Endodermal cell (in vitro differentiated cells): ENCODE measurements at places on chromosomes 4 and X. TPM values are rescaled to one million over a fixed set of nuclear protein-coding genes. Genes with fewer than 3 reads are reported as not detected.

The SEL1L3 gene
- total RNA-seq = 13.8 and 14.9 TPM in 2 replicates

The PCYT1B gene
- total RNA-seq = 16.0 and 19.2 TPM in 2 replicates

The ADH1B gene
- total RNA-seq = not detected in 2 replicates

The PLXNB3 gene
- total RNA-seq = 0.29 and 1.1 TPM in 2 replicates

DNA sequence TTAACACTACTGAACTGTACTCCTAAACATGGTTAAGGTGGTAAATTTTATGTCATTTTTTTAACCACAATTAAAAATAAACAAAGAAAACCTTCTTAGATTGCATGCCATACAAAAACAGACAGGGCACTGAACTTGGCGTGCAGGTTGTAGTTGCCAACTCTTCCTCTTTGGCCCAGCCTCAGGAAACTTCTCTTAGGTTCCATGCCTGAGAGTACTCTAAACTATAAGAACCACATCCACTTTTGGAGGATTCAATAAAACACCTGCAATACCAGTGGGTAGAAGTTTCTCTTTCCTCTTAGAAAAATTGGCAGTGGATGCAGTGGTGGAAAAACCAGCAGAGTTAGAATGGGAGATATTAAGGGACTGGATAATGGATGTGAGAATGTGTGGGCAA lies 103.4 kb downstream of the LUZP4 start:
- no peak overlapping the region for H3K27ac ChIP-seq
- no peaks in the 10 kb centered on the region for H3K4me1 ChIP-seq
- no peak for DNase-seq
- H3K36me3 ChIP-seq = no peaks in the 10 kb centered on the region
- no peak overlapping the region for H3K4me3 ChIP-seq

DNA sequence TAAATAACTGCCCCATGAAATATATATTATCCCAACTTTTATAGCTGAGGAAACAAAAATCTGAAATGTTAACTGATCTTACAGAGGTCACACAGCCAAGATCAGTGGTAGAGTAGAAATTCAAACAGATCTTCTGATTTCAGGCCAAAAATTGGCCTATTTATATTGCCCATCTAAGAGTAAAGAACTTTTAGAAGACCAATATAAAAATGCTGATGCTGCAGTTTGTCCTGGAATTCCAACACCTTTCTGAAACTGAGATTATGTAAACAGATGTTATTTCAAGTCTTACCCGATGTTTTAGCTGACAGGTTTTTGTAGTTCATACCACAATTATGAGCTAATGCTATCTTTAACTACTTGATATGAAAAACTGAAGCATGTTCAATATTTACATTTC lies 51.1 kb downstream of the SPANXN3 start:
- no peaks in the 10 kb centered on the region for H3K4me1 ChIP-seq
- DNase-seq = no peak
- no peaks in the 10 kb centered on the region for H3K27me3 ChIP-seq

DNA sequence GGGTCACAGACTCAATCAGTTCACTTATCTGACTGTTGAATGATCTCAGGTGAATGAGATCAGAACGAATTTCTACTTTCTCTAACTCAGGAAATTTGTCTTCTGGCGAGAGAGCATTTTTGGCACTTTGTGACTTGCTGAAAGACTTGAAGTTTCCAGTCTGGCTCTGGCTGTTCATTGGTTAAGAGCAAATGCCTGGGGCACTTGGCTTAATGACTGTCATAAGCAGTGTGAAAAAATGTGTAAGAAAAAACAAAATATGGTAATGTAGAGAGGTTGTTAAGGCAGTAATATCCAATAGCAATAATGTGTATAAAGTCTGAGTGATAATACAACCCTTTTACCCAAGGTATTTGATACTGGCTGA lies 71.3 kb upstream of the PGRMC2 start:
- H3K36me3 ChIP-seq = no peaks in the 10 kb centered on the region
- H3K27me3 ChIP-seq = no peaks in the 10 kb centered on the region
- peaks cover 4% of the 10 kb centered on the region for H3K4me1 ChIP-seq
- no peak overlapping the region for H3K4me3 ChIP-seq

DNA sequence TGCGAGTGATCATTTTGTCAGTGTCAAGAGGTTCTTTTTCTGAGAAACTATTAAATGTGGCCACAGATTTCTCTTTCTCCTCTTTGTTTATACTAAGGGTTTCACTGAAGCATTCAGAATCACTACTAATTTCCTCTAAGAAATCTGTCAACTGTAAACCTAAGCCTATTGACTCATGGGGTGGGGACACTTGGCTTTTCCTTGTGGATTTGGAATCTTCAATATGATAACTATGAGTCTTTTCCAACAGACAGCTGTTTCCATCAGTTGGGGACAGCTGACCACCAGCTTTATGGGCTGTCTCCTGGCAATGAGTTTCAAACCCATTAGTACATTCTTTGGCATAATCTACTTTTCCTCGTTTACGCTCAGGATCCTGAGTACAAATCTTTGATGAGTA lies 13.8 kb downstream of the PGRMC1 start:
- H3K4me1 ChIP-seq = no peaks in the 10 kb centered on the region
- peaks cover 16% of the 10 kb centered on the region for H3K36me3 ChIP-seq
- no peak overlapping the region for H3K4me3 ChIP-seq
- H3K27ac ChIP-seq = no peak overlapping the region
- no peaks in the 10 kb centered on the region for H3K27me3 ChIP-seq

DNA sequence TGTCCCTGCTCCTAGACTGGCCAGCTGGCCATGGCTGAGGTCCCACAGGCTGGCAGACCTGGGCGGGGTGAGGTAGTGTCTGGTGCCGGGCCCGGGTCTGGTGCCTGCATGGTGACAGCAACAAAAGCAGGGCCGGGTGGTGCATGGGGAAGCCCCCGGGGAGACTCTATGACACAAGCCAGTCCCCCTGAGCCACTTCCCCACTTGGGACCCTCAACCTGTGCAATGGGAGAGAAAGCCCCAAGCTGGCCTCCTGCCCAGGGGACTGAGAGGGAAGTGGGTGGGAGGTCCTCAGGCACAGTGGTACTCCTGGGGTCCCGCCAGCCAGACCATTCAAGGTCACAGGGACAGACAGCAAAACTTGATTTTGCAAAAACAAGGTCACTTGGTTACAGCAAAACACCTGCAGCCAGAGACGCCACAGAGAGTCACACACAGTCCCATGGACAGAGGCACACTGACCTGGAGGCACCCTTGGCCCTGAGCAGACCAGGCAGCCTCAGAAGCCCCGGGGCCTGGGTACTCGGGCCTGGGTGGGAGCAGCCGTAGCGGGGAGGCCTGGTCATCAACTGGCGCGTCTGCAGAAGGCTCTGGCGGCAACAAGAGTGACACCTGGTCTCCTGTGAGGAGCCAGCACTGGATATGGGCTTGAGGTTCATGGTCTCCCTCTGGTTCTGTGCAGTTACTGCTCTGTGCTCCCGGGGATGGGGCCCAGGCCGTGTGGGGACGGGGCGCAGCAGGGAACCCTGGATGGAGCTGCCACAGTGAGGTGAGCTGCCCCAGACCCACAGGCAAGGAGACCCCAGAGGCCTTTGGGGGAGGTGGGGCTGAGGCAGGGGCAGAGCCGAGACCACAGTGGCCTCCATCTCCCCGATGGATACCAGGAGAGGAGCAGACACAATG lies 60.6 kb downstream of the HTRA3 start:
- H3K4me3 ChIP-seq = no peak overlapping the region
- no peaks in the 10 kb centered on the region for H3K36me3 ChIP-seq
- H3K27ac ChIP-seq = no peak overlapping the region
- no peaks in the 10 kb centered on the region for H3K27me3 ChIP-seq
- no peaks in the 10 kb centered on the region for H3K4me1 ChIP-seq

DNA sequence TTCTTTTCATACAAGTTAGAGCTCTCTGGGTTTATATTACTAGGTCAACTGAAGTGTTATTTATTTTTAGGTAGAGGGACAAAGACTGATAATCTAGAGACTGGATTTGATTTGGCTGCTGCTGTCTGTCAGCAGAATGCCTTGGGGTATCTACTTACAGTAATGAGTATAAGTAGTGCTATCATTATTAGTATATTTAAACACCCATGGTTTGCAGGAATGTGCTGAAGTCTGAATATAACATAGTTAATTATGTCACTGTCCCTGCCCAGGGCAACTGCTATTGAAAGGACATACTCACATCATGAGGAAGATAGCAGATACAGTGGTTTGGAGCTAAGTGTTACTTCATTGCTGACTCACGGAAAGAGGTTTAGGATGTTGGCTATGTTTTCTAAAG lies 76.2 kb downstream of the PRRG1 start:
- no peak overlapping the region for H3K27ac ChIP-seq
- H3K4me3 ChIP-seq = no peak overlapping the region
- DNase-seq = no peak
- no peaks in the 10 kb centered on the region for H3K27me3 ChIP-seq
- H3K36me3 ChIP-seq = no peaks in the 10 kb centered on the region

DNA sequence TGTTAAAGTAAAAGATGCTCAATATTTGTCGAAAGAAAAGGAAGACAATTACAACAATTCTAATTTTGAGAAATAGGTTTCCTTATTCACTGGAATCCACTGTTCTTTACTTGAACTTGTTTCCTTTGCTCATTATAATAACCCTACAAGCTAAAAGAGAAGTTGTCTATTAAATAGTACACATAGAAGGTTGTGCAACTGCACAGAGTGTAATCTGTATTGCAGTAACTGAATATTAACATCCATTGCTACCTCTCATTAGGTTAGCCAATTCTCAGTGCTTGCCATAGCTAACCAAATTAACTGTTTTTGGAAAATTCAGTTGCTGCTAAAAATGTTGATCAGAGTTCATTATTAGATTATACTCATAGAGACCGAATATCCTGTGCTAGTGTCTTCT lies 120.0 kb downstream of the PDLIM5 start:
- H3K4me3 ChIP-seq = no peak overlapping the region
- DNase-seq = no peak
- H3K36me3 ChIP-seq = peaks cover 24% of the 10 kb centered on the region
- no peak overlapping the region for H3K27ac ChIP-seq
- H3K4me1 ChIP-seq = peaks cover 3% of the 10 kb centered on the region

DNA sequence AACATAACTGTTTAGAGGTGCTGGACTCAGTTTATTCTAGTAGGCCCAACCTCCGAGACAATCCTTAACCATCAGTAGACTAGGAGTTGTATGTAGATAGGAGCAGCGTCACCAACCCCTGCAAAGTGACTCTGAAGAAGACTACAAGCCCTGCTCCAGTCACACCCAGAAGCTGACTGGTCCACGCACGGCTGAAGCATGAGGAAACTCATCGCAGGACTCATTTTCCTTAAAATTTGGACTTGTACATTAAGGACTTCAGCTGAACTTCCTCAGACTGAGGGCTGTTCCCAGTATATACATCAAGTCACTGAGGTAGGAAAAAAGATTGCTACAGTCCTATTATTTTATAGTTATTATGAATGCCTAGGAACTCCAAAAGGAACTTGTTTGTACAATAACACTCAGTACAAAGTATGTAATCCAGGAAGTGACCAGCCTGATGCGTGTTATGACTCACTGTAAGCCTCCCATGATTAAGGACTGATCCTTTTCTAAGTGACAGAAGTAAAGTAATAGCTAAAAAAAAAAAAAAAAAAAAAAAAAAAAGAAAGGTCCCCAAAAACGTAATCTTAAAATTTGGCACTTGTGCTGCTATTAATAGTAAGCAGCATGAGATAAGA lies 41.6 kb upstream of the UGT2B7 start:
- no peaks in the 10 kb centered on the region for H3K36me3 ChIP-seq
- no peak overlapping the region for H3K27ac ChIP-seq
- no peaks in the 10 kb centered on the region for H3K4me1 ChIP-seq
- DNase-seq = no peak
- H3K27me3 ChIP-seq = peaks cover 15% of the 10 kb centered on the region

DNA sequence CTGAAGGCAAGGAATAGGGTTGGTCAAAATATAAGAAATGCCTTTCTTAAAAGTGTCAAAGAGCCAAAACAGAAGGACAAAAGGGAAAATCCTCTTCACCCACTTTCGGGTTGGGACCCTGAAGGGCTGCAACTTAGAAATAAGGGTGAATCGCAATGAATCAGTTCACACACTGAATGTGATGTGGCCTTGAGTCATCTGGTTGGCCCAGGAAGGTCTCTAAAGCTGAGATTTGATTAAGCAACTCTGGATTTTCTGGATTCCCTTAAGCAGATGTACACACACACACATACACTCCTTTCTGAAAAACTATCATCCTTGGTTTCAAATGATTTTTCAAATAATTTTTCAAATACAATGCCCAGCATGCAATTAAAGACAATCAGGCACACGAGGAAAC lies 13.1 kb downstream of the TAB3 start:
- no peak for DNase-seq
- H3K27me3 ChIP-seq = no peaks in the 10 kb centered on the region
- H3K4me1 ChIP-seq = no peaks in the 10 kb centered on the region
- H3K4me3 ChIP-seq = no peak overlapping the region
- no peaks in the 10 kb centered on the region for H3K36me3 ChIP-seq

- H3K27ac ChIP-seq = no peak overlapping the region
- no peak for DNase-seq
- no peaks in the 10 kb centered on the region for H3K36me3 ChIP-seq
- H3K4me3 ChIP-seq = no peak overlapping the region
- H3K27me3 ChIP-seq = no peaks in the 10 kb centered on the region
Measured at GRCh38 chrX:38718311-38718710, 82.9 kb upstream of the MID1IP1 start.
